Endothelial cell of umbilical vein (primary cell): ENCODE measurements at places on chromosomes 2 and 18. TPM values are rescaled to one million over a fixed set of nuclear protein-coding genes. Genes with fewer than 3 reads are reported as not detected.

The SGPP2 gene
- not detected in 2 replicates for total RNA-seq

The C2orf80 gene
- not detected in 2 replicates for total RNA-seq

- DNase-seq, result no peak
Observed at GRCh38 chr18:58858591-58859468, 5.8 kb upstream of the ZNF532 start.

DNA sequence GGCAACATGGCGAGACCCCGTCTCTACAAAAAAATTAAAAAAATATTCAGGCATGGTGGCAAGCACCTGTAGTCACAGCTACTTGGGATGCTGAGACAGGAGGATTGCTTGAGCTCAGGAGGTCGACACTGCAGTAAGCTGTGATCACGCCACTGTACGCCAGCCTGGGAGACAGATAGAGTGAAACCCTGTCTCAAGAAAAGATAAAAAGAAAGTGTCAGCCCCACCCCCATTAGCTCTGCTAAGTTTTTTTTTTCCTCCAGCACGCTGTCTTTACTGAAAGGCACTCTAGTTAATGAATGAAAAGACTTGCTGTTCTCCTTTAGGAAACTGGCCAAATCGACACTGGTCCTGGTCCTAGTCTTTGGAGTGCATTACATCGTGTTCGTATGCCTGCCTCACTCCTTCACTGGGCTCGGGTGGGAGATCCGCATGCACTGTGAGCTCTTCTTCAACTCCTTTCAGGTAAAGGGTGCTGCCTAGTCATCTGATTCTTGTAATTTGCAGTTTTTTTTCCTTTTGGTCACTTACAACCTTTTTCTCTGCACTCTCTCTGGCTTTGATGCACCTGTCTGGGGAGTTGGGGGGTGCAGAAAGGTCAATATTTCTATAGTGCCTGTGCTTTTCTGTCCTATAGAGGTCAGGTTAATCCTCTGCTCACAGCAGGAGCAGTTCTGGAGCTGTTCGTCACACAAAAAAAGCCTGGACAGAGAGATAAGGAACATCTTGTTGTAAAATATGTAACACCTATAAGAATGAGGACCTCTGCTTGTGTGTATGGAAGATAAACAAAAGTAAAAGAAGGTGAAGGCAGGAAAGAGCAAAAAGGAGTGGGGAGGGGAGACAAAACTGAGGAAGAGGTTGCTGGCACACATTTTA, 82.3 kb downstream of the PTH2R start:
- no peak for DNase-seq

- DNase-seq, result no peak
Observed at GRCh38 chr2:177992992-177993391, 79.6 kb downstream of the PDE11A start.

The MARCO gene
- not detected in 2 replicates for total RNA-seq

The GCG gene
- total RNA-seq, result not detected in 2 replicates

GRCh38 chr2:45745231-45745630, 93.8 kb downstream of the PRKCE start:
- no peak for DNase-seq

The ERFE gene
- 0.46 and 1.2 TPM in 2 replicates for total RNA-seq

DNA sequence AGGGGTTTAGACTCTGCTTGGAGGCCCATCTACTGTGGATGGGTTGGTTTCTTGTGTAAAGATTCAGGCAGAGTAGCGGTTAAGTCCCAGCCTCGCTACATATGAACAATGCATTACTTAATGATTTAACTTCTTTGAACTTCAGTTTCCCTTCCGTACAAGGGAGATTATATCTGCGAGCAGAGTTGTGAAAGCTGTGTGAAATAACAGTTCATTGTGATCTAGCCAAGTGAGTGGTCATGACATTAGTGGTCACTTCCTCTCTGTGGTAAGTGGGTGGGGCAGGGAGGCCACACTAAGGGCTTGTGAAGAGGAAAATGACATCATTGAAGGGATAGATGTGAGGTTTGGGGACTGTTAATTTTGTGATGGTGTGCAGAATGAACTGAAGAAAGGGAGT, 14.1 kb upstream of the MEX3C start:
- DNase-seq, result peak; percentile 83
